ENCODE measurements at places on chromosomes 5 and 9.

GRCh38 chr5:102277144-102277543, 18.9 kb downstream of the SLCO4C1 start:
- DNase-seq = no peak

DNA sequence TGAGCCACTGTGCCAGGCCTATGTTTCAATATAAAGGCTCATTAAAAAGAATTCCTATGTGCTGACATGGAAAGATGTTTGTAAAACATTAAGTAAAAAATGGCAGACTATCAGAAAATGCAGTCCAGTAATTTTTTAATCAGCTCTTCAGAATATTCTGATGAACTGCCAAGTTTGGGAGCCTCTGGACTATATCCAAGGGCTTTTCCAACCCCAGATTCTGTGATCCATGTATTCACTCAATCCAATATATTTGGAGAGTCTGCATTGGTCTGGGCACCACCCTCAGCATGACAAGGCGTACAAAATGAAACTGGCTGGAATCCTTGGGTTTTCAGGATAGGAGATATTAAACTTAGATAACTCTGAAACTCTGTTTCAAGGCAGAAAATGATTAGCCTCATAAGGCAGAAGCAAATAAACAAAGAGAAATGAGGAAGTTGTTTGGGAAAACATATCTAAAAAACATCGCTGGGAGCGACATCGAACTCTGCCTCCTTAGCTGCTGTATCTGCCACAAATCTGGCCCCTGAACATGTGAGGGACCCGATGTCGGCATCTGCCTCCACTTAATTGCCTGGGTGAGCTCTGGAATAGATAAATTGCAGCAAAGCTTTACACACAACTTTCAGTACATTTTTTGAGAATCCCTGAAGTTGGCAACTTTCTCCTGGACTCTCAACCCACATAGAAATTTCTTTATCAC, 14.4 kb downstream of the PDE6A start:
- no peak for DNase-seq

GRCh38 chr9:110890416-110890815, 147.9 kb downstream of the LPAR1 start:
- DNase-seq = no peak

DNA sequence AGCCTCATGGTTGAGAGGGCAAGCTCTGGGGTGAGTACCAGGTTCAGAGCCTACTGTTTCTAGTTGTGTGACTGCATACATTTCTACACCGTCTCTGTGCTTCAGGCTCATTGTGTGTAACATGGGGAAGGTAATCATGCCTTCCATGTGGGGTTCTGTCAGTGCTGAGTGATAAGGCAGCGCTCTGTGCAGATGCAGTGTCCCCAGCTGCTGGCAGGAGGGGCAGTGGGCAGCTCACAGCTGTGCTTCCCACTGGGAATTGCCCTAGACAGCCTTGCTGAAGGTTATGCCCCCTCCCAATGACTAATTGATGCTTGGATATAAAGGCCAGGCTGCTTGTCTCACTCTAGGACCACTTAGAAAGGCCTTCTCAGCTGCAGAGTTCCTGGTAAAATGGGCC, 121.8 kb upstream of the SAP30L start:
- no peak for DNase-seq

DNA sequence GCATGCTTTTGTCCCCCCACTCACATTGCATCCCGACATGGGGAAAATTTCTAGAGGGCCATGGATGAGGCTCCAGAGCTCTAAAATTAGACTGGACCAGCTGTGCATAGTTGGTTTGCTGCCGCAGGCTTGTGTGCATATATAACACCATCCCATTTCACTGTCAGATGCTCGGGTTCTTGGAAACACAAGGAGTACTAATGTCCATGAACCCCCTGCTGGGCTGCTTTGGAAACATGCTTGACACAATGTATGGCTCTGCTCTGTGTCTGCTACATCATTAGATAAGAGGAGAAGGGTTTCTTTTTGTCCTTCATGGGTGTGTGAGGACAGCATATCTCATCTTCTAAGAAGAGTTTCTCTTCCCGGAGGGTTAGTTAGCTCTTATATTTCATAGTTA, 292.1 kb upstream of the RORB start:
- no peak for DNase-seq

- DNase-seq = no peak
Observed at GRCh38 chr9:68852941-68853340, 147.9 kb downstream of the PIP5K1B start.

GRCh38 chr5:61532983-61533382, 200.9 kb downstream of the ZSWIM6 start:
- DNase-seq = no peak

- DNase-seq = no peak
Observed at GRCh38 chr5:567664-568060, 43.4 kb upstream of the SLC9A3 start.

DNA sequence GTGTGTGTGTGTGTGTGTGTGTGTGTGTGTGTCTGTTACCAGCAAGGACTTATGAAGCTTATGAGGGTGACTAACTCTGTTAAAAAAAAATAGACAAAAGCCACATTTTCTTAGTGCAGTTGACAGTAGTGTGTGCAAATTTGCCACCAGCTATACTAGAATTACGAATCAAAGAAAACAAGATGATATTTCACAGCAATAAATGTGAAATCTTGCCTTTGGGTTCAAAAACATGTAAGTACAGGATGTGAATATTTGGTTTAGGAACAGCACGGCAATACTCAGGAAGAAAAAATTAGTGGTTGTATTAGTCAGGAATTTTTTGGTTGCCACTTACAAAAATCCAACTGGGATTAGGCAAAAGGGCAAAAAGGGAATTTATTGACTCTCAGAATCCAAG, 117.4 kb downstream of the NPR3 start:
- no peak for DNase-seq

- no peak for DNase-seq
Observed at GRCh38 chr9:121779381-121780117, 128.1 kb downstream of the DAB2IP start.

DNA sequence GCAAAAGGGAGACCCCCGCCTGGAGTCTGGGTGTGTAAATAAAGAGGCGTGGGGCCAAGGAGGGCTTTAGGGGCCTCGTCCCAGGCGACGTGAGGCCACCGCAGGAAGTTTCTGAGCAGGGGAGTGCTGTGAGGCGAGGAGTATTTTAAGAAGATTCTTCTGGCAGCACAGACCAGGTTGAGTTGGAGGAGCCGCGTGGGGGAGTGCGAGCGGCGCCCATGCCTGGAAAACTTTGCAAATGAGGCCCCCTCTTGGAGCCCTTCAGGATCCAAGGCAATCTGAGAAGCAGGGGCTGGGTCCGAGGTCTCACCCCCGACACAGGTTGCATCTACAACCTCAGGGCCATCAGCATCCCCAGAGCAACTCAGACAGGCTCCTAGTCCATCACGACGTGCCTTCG, 24.3 kb upstream of the CPLX2 start:
- DNase-seq = no peak

DNA sequence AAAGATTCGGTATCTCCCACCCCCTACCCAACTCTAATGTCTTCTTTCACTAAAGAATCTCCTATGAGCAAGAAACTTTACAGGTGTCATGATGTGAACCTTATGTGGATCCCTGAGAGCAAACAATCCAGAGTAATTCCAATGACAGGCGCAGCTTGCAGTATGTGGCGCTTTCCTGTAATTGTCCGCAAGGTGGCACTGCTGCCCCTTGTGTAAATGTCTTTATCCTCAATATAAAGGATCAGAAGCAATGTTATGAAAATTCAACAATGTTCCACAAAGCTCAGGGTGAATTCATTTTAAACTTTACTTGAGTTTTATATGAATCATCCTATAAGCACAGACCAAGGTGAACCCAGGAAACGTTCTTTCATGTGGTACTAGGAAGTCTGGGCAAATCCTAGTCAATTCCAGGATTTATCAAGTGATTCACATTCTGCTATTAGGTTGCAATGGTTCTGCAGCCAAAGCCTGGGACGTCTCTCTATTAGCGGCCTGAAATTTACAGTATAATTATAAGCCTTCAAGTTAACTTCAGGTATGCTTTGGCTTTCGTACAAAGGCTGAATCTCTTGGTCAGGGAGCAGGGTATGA, 113.7 kb downstream of the TRPM6 start:
- peak; percentile 59 for DNase-seq

DNA sequence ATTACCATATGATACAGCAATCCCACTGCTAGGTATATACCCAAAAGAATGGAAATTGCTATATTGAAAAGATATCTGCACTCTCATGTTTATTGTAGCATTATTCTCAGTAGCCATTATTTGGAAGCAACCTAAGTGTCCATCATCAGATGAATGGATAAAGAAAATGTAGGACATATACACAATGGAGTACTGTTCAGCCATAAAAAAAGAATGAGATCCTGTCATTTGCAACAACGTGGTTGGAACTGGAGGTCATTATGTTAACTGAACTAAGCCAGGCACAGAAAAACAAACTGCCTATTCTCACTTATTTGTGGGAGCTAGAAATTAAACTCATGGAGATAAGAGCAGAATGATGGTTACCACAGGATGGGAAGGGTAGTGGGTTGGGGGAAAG, 63.1 kb upstream of the TTC23L start:
- DNase-seq = no peak
